Stimulated activated CD4-positive, alpha-beta T cell treated with anti-CD3 and anti-CD28 coated beads, Interleukin-15, amount 100 ng/mL, for 24 hours (primary cell): ENCODE measurements at places on chromosomes 7 and 10.

DNA sequence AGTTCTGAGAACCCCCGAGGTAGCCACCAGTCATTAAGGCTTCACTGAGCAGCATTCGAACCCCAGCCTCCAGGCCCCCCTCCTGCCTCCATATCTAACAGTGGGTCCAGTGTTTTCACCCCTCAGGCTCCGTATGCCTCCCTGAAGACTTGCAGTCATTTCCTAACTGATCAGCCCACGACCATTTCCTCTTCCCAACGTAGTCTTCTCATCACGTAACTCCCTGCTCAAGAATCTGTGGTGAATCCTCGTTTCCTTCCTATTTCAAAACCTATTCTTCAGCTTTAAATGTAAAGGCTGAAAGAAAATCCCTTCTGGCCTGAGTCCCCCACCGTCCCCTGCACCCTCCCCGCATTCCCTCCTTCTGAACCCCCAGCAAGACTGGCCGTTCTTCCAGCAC, 21.1 kb downstream of the FRMD4A start:
- DNase-seq, result no peak

DNA sequence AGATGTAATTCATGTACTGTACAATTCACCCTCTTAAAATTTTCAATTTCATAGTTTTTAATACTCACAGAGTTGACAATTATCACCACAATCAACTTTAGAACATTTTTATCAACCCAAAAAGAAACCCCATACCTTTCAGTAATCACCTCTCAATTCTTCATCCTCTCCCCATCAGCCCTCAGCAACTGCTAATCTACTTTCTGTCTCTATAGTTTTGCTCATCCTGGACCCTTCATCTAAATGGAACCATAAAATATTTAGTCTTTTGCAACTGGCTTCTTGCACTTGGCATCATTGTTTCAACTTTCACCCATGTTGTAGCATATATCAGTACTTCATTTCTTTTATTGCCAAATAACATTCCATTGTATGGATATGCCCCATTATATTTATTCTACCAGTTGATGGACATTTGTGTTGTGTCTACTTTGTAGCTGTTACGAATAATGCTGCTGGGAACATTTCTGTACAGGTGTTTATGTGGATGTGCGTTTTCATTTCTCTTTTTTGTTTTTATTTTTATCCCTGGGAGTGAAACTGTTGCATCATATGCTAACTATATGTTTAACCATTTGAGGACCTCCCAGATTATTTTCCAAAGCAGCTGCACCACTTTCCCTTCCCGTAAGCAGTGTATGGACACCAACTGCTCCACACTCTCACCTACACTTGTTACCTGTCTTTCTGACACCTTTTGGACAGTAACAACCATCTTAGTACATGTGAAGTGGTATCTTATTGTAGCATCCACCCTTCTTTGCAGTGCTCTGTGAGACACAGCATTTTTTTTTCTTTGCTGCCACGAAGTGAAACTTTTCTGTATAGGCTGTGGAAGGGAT, 65.4 kb upstream of the APBB1IP start:
- no peak for DNase-seq

DNA sequence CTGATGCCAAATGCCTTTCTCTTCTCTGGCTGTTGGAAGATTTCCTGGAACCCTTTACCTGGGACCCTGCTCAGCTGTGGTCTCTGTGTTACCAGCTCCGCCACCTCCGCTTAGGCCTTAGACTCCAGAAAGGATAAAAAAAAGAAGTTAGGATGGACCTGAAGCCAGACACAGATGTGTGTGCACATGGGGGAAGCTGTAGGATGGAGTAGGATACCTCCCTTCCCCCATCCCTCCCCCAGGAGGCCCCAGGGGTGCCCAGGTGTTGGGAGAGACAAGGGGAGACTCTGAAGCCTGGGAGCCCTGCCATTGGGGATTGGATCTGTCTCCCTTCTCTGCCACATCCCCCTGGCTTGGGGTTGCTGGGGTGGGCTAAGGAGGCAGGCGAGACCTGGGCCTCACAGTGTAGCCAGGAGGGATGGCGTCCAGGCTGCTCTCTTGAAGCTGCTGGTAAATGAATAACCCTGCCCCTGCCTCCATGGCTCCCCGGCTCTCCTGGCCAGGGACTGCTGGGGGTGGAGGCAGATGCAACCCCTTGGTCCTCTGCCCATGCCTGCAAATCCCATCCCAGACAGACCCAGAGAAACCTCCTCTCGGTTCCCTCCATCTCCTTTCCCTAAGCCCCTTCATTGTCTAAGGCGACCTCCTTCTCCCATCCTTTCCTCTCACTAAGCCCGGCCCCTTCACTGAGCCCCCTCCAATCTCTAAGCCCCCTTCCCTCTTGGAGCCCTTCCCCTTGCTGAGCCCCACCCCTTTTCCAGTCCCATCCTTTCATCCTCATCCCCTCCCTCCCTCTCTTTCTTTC, 8.0 kb downstream of the CLDN3 start:
- no peak for DNase-seq

- peak; percentile 73 for DNase-seq
Observed at GRCh38 chr7:94509264-94509886, at the start of gene CASD1. CASD1 (plus strand) TSS chr7:94509809; CDS start chr7:94510085, 276 bp downstream.

DNA sequence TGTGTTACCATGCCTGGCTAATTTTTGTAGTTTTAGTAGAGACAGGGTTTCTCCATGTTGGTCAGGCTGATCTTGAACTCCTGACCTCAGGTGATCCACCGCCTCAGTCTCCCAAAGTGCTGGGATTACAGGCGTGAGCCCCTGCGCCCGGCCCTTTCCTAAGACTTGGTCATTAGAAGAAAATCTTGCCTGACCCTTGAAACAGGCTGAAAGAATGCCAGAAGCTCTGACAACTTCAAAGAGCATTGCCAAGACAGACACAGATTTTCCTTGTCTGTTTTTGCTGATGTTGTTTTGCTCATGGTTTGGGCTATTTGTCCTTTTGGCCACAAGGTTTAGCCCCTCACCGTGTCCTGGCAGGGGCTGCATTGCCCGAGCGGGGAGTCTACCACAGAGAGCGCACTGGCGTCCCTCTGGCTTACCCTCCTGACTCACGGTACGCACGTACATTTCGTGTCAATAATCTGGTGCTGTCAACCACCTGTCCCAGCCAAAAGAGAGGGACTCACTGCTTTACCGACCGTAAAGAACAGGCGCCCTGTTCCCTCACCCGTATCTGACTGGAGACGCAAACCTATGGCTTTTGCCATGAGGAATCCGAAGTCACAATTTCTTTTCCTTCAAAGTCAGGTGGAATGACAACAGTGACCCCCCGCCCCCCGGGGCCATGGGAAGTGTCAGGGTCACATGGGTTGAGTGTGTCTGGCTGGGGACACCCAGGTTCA, 10.1 kb upstream of the INPP5A start:
- DNase-seq, result no peak

DNA sequence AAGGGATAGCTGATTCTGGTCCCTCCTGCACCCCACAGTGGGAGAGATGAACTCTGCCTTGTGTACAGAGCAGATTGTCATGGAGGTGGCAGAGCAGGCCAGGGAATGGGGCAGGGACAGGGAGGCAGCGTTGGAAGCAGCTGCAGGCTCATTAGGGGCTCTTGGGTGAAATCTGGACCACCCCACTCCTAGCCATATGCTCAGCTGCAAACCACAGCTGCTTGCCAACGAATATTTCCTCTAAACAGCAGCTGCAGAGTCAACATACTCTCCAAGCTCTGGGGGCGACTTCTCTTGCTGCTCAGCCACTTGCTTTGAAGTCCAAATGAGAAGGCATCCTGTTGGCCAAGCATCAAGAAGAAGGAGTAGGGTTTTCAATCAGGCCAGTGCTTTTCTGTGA, 302.3 kb upstream of the AUTS2 start:
- no peak for DNase-seq

DNA sequence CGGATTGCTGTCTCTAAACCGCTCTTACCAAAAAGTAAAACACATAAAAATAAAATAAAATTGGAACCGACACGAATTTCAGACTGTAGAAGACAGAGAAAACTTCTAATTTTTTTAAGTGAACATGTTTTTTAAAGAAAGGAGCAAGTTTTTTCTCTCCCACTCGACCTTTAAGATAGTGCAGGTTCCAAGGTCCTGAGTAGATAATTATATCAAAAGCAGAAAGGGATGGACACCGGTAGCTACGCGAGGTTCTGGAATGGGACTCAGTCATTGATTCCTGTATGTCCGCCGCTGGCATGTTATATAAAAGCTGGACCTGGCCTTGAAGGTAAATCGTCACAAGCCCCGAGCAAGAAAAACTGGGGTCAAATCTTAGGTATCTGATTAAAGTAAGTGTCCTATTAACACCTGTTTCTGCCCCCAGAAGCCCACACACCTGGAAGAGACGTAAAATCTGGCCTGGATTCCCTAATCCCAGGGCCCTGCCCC, 462 bp upstream of the CISD1 start:
- no peak for DNase-seq

- DNase-seq, result no peak
Observed at GRCh38 chr7:18241543-18242231, 214.0 kb upstream of the PRPS1L1 start.

- no peak for DNase-seq
Observed at GRCh38 chr10:101011517-101012423, 12.2 kb downstream of the LZTS2 start.

DNA sequence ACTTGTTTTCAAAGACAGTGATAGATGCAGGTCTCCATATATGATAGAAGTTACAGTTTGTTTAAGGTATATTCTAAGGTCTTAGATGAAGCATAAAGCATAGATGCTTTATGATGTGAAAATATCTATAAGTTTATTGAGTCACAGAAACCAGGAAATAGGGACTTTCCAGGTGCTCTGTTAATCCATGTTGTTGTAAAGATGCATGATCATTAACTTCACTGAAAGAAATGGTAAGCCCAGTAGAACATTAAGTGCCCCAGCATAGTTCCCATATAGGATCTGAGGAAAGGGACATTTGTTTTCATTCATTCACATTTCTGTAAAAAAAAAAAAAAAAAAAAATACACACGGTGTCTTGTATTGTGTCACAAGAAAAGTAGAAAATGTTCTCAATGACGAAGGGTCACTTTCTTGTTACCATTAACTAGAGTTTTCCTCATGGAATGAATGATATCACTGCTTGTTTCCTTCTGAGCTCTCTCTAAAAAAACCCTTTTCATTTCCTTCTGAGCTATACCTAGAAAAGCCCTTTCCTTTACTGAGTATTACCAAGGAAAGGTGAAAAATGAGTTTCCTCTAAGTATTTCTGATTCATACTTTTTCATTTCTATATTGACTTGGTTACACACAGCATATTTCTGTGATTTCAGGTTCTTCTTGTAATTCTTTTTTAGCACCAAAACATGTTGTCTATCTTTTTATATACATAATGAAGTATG, 105.2 kb downstream of the MACC1 start:
- no peak for DNase-seq

DNA sequence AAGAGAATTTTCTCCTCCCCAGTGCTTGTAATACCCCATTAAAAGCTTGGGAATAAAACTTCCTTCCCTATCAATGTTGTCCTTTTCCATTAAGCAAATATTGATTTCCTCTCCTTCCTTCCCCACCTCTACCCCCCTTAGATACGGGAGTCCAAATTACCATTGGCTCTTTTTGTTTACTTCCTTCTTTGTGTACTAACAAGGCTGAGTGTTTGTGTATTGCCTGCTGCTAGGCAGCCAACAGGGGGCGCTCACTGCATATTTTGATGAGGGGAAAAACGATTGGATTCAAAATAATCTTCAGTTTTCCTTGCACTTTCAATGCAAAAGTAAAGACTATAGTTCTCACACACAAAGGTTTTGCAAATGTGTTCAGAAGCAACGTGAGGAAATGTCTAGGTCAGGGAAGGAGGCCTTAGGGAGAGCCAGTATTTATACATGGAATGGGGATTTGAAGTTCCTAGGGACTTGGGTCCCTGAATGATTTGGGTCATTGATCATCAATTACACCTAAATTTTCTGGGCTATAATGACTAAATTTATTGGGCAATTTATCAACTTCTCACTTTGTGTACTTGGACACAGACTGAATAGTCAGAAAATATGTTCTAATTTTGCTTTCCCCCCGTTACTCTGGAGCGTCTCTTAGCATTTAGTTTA, 23.6 kb upstream of the VPS41 start:
- peak; percentile 75 for DNase-seq

GRCh38 chr10:32386623-32387260, 39.8 kb upstream of the EPC1 start:
- DNase-seq, result no peak

- no peak for DNase-seq
Observed at GRCh38 chr10:113015201-113015600, 65.2 kb downstream of the TCF7L2 start.

DNA sequence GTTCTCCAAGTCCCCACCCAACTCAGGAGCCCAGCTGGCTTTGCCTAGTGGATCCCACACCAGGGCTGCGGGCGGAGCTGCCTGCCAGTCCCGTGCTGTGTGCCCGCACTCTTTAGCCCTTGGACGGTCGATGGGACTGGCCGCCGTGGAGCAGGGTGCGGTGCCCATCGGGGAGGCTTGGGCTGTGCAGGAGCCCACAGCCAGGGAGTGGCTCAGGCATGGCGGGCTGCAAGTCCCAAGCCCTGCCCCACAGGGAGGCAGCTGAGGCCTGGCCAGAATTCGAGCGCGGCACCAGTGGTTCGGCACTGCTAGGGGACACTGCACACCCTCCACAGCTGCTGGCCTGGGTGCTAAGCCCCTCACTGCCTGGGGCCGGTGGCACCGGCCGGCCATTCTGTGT, 159.7 kb downstream of the ANKRD30A start:
- DNase-seq, result no peak

DNA sequence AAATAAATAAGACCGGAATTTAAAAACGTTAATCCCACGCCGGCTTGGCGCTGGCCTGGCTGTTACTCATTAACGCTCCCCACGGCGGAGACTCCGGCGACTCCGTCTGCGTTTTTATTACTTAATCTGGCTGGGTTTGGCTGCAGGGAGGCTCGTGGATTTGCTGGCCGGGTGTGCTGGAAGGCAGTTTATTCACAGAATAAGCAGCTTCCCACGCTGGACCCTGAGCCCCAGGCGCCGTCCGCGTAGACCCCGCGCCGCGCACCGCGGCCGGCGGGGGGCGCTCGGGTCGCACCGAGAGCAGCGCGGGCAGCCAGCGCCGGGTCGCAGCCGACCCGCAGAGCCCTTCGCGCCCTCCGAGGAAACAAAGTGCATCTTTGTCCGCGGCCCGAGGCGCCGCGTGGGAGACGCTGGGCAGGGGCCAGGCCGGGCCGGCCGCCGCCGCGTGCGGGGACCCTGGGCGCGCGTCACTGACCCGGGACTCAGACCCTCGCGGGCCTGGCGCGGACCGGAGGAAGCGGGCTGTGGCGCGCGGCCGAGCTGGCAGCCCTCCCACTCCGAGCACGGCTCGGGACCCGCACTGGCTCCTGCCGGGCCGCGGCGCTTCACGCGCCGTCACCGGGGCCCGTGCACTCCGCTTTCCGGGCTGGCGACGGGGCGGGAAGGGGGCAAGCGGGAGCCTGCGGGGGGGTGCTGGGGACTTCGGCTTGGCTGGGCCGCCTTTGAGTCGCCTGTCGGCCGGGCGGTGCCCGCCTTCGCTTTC, 587 bp upstream of the GRK5 start:
- peak; percentile 79 for DNase-seq
